Inflammatory macrophage treated with lipopolysaccharide for 1 hour (primary cell): ENCODE measurements at places on chromosomes 5 and 9.
A peak's percentile ranks its signal among the peaks of the same experiment; 100 is the strongest.

GRCh38 chr5:73376618-73377170 is 71.9 kb downstream of the FOXD1 start:
- DNase-seq: no peak

GRCh38 chr5:72518001-72518683 is 10.9 kb upstream of the ZNF366 start:
- peak; percentile 97 for DNase-seq

DNA sequence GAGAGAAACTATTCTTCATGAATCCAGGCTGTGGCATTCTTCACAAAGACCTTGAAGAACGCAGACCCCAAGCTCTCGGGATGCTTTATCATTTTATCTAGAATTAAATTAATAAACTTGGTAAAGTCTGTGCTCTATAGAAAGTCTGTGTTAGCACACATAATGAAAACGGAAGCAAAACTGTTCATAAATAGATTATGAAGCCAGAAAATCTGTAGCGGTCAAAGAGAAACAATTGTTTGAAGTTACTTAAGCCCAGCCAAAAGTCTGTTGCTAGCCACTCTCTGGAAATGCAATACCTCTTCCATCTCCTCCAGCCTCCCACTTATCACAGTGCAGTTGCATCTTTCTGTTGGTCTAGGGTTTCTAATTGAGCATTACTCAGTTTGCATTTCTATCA is 375.9 kb downstream of the KIF4B start:
- no peak for DNase-seq

DNA sequence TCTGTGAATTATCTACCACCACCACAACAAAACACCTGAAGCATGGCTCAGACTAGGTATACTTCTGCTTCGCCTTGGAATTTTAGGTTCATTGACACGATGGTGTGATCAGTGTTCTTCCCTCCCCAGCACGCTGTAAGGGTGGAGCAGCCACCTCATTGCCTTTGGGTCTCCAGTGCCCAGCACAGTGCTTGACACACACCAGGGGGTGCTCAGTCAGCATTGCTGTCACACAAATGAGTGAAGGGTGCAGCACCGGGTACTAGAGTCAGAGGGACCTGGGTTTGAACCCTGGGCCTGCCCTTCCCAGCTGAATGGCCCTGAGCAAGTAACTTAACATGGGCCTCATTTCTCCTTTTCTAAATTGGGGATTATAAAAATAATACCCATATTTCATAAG is 9.9 kb upstream of the ANGPTL2 start:
- DNase-seq: no peak

- DNase-seq: peak; percentile 29
Observed at GRCh38 chr5:40834391-40834848, 602 bp downstream of the RPL37 start.

DNA sequence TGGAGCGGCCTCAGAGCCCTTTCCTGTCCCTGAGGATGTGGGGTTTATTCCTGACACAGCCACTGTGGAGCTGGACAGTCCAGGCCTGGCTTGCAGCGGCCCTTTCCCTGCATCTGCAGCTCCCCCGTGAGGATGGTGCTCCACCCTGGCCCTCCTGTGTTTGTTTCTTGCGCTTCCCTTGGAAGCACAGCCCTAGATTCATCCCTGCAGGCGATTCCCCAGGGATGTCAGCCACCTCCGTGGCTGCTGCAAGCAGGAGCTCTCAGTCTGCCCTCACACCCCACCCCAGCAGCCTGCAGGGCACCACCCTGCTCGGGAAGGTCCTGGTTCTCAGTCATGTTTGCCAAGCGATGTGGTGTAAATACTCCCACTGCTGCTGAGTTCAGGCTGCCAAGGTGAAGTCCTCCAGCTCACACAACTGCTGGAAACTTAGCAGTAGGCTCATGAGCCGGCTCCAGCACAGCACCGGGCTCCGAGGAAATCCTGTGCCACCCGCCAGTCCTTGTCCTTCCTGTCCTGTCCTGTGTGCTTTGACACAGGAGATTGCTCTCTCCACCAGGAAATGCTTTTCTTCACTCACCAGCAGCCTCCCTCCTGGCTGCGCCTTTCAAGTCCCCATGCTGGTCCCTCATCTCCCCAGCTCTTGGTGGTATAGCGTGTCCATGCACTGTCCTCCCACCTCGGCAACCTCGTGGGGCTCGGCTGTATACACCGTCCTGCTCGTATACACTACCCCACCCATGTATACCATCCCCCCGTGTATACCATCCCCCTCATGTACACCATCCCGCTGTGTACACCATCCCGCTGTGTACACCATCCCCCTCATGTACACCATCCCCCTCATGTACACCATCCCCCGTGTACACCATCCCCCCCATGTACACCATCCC is 16.2 kb downstream of the ROPN1L start:
- DNase-seq: no peak

- no peak for DNase-seq
Observed at GRCh38 chr5:128480906-128481633, 57.0 kb downstream of the FBN2 start.

DNA sequence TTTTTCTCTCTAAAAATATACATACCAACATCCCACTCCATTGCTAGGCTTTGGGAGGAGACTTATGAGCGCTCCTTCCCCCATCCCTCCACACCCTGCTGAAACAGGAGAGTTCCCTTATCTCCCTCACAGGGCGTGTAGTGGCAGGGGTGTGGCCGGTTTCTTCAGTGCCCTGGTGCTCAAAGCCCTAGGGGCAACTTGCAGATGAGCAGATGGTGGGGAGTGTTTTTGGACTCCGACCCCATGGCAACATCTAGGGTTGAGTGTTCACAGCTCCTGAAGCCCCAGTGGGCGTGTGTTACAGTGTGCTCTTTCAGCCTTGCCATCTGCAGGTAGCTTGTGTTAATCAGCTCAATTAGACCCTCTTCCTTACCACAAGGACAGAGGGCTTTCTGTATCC is 409.5 kb downstream of the MAT2B start:
- DNase-seq: no peak

DNA sequence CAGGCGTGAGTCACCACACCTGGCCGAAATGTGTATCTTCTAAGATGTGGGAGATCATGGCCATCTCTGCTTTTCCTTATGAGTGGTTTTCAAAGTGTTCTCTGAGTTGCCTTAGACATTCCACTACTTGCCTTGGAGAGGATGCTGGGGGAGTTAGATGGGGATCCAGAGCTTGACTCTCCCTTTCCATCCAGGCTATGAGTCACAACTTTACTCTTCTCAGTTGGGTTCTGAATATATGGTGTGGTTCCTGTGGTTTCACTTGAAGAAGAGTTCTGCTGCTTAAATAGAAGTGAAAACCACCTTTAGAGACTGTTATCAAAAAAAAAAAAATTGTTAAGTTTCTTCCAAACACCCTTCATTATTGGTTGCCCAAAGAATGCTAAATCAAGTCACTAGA is 217.6 kb downstream of the ZNF608 start:
- DNase-seq: no peak

GRCh38 chr5:177431317-177432142 is 5.1 kb downstream of the GRK6 start:
- no peak for DNase-seq
